ENCODE measurements at places on chromosomes 13 and 19.

GRCh38 chr13:38147050-38147449 lies 202.6 kb upstream of the UFM1 start:
- no peak for DNase-seq

- DNase-seq: peak; percentile 61
Measured at GRCh38 chr13:44620057-44620456, 43.9 kb upstream of the TSC22D1 start.

GRCh38 chr13:26653310-26653709 lies 95.8 kb downstream of the WASF3 start:
- DNase-seq: no peak

GRCh38 chr13:113489171-113489548 lies 1.4 kb downstream of the DCUN1D2 start:
- DNase-seq: peak; percentile 79

GRCh38 chr19:14441041-14441938 lies 8.2 kb downstream of the PKN1 start:
- no peak for DNase-seq

DNA sequence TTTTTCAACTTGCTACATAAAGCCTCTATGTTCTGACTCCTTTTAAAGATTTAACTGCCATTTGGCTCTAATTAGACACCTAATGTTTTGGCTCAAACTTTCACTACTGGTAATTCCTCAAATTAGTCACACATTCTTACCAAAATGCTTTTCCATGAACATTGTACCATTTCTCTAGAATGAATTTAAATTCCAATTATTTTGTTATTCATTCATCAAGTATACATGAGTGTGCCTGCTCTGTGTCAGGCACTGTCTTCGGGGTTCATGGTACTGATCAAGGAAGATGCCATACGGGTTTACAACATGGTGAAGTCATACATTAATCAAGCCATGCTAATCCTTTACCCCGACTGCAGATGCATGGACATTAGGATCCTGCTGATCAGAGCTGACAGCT lies 69.1 kb upstream of the POSTN start:
- no peak for DNase-seq

- no peak for DNase-seq
Measured at GRCh38 chr19:48194844-48195830, 24.7 kb downstream of the ZSWIM9 start.

DNA sequence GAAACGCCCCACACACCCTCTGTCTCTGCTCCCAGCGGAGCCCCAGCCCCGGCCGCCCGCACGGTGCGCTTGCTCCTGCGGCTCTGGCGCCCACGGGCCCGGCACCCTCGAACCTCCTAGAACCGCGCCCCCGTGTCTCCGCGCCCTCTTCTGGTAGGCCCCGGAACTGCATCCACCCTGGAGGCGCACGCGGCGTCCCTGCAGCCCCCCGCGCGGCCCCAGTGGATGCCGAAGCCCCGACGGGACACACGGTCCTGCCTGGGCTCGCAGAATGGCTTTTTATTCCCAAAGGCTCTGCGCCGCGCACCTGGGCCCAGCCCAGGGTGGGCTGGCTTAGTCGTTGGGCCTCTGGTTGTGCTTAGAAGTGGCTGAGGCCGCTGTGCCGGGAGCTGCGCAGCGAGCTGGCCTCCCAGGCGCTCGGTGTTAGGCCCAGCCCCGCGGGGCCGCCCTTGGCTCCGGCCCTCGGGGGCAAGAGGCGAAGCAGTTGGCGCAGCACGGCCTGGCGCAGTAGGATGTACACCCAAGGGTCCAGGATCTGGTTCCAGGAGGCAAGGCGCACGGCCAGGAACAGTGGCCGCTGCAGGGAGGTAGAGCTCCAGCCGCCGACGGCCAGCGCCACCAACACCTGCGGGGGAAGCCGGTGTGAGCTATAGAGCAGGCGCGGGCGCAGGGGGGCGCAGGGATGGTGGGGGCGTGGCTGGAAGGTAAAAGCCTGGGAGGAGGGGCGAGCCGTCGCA lies 2.8 kb downstream of the PTGER1 start:
- peak; percentile 78 for DNase-seq
